ENCODE measurements at places on chromosomes 7 and 10. TPM values are rescaled to one million over a fixed set of nuclear protein-coding genes. Genes with fewer than 3 reads are reported as not detected.

DNA sequence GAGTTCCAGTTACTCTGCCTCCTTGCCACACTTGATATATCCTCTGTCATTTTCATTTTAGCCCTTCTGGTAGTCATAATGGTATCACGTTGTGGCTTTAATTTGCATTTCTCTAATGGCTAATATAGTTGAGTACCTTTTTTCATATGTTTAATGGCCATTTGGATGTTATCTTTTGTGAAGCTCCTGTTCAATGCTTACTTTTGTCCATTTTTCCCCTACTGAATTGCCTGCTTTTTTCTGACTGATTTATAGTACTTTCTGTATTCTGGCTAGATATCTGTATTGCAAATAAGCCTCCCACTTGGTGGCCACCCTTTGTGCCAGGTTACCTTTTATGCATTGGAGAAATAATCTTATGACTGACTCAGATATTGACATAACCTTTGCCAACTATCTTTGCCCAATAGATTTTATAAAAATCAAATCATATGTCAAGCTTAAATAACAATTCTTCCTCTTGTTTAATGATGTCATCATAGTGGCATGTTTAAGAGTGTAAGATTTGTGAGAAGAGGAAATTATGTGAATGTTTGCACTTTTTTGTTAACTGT is 50.6 kb downstream of the PRPF18 start:
- H3K36me3 ChIP-seq: no peaks in the 10 kb centered on the region
- H3K27ac ChIP-seq: no peak overlapping the region
- DNase-seq: no peak
- no peak overlapping the region for H3K4me3 ChIP-seq
- H3K4me1 ChIP-seq: no peaks in the 10 kb centered on the region

GRCh38 chr7:28483908-28484605 is 71.7 kb downstream of the CREB5 start:
- H3K4me3 ChIP-seq: no peak overlapping the region
- no peaks in the 10 kb centered on the region for H3K27me3 ChIP-seq
- H3K27ac ChIP-seq: no peak overlapping the region
- H3K36me3 ChIP-seq: no peaks in the 10 kb centered on the region
- H3K4me1 ChIP-seq: no peaks in the 10 kb centered on the region
- DNase-seq: no peak

DNA sequence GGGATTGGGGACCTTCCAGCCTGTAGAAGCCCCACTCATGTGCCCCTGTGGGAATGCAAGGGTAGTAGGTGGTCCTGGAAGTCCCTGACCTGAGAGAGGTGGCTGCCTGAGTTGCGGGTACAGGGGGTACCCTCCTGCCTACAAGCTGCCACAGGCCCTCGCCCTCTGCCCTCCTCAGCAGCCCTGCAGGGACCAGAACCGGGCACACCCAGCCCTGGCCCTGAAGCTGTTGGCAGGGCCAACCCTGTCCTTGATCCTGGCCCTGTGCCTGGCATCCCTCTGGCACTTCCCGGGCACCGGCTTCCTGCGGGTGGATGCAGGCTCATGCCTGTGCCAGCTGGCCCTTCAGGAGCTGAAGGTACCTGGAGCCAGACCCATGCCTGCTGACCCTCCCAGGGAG is 54.9 kb upstream of the ELN start:
- peak; percentile 17 for DNase-seq
- no peak overlapping the region for H3K27ac ChIP-seq
- H3K36me3 ChIP-seq: no peaks in the 10 kb centered on the region
- no peaks in the 10 kb centered on the region for H3K27me3 ChIP-seq
- H3K4me1 ChIP-seq: no peaks in the 10 kb centered on the region

DNA sequence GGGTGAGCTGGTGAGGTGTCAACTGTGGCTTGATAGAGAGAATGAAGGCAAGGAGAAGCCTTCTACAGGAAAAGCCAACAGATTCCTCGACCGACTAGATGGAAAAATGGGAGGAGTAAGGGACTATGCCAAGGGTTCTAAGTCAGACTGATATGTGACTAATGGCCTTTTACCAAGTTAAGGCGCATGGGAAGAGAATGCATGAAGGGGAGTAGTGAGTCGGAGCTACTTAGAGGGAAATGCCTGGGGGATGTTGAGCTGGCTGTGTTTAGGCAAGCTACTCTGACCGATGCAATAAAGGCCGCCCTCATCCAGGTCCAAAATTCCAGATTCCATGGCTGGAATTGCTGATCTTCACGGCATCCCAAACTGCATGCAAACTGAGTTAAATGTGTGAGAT is 48.2 kb downstream of the APBB1IP start:
- no peaks in the 10 kb centered on the region for H3K4me1 ChIP-seq
- no peaks in the 10 kb centered on the region for H3K36me3 ChIP-seq
- peak overlapping the region; percentile 12 for H3K27ac ChIP-seq
- no peak for DNase-seq
- no peak overlapping the region for H3K4me3 ChIP-seq

DNA sequence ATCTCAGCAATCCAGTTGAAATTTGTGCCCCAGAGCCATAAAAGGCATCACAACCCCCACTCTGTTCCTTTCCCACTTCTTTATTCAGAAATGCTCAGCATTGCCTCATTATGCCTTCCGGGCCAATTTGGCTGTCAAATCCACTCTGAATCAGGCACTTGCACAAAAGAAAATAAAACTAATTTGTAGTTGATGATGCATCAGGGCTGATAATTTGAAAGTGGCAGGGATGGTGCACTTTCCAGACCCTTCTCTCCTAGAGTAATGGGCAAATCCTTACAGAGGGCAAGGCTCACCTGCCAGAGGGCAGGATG is 147.9 kb upstream of the PDE1C start:
- H3K4me1 ChIP-seq: no peaks in the 10 kb centered on the region
- no peak for DNase-seq
- H3K27ac ChIP-seq: no peak overlapping the region
- H3K4me3 ChIP-seq: no peak overlapping the region

- H3K4me3 ChIP-seq: no peak overlapping the region
- no peaks in the 10 kb centered on the region for H3K27me3 ChIP-seq
- DNase-seq: no peak
- no peak overlapping the region for H3K27ac ChIP-seq
Measured at GRCh38 chr10:34615770-34616169, 199.3 kb downstream of the PARD3 start.

- no peak overlapping the region for H3K4me3 ChIP-seq
- no peak for DNase-seq
- H3K27ac ChIP-seq: no peak overlapping the region
- no peaks in the 10 kb centered on the region for H3K36me3 ChIP-seq
- no peaks in the 10 kb centered on the region for H3K4me1 ChIP-seq
Measured at GRCh38 chr7:30880125-30880720, 31.4 kb upstream of the AQP1 start.

- H3K27me3 ChIP-seq: no peaks in the 10 kb centered on the region
- H3K4me3 ChIP-seq: no peak overlapping the region
- H3K4me1 ChIP-seq: no peaks in the 10 kb centered on the region
- DNase-seq: no peak
- no peaks in the 10 kb centered on the region for H3K36me3 ChIP-seq
Measured at GRCh38 chr7:155984028-155984580, 171.8 kb upstream of the SHH start.

DNA sequence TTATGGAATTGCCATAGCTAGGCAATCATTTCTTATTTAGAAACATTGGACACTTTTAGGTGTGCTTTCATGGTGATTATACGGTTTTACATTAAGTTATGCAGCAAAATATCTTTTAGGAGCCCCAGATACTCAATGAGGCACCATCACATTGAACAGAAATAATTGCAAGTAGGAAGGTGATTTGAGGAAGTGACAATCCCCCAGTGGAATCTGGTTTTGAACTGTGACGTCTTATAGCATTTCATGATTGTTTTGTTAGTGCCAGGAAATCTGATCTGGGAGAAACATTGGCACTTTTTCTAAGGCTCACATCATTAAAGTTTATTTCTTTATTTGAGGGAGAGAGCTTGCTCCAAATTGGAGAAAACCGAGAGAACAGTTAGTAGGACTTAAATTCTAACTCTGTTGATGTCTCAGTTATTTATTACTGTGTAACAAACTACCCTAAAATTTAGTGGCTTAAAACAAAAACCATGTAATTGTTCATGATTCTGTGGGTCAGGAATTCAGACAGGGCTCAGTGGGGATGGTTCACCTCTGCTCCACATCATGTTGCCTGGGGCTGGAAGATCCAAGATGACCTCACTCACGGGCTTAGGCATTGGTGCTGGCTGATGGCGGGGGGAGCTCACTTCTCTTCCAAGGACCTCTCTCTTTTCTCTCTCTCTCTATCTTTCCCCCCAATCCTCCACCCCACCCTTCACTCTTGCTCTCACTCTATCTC is 78.2 kb upstream of the STEAP1B start:
- H3K36me3 ChIP-seq: no peaks in the 10 kb centered on the region
- H3K4me1 ChIP-seq: no peaks in the 10 kb centered on the region
- no peak for DNase-seq
- H3K27ac ChIP-seq: no peak overlapping the region
- H3K27me3 ChIP-seq: no peaks in the 10 kb centered on the region
- no peak overlapping the region for H3K4me3 ChIP-seq

DNA sequence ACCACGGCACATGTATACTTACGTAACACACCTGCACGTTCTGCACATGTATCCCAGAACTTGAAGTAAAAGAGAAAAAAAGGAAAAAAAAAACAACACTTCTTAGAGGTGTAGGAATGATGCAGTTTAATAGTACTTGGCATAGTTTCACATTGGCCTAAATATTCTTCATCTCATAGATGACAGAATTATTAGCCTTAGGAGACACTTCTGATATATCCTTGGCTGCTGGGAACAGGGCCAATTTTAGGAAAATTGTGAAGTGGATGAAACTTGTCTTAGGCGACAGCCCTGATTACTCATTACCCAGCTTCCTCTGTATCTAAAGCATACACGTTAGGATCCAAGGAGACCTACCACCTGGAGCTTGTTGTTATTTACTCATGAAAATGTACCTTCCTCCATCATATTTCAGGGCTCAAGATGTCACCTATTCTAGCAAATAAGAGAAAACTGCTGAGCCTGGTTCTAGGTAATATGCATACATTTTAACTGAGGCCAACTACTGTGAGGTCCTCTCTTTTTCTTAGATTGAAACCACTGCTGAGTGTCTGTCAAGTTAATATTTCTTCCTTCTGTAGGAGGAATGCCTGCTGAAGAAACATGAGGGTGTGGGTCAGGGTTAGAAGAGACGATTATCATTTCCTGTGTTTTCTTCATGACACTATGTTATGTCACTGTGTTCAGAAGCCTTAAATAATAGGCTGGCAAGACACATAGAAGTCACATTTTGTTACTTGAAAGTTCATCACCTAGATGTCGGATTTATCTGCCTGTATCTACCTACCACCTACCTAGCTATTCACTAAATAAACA is 44.3 kb downstream of the CPED1 start:
- no peaks in the 10 kb centered on the region for H3K36me3 ChIP-seq
- no peak for DNase-seq
- H3K27me3 ChIP-seq: no peaks in the 10 kb centered on the region

- H3K36me3 ChIP-seq: no peaks in the 10 kb centered on the region
- no peak overlapping the region for H3K4me3 ChIP-seq
- no peaks in the 10 kb centered on the region for H3K27me3 ChIP-seq
- DNase-seq: no peak
- no peaks in the 10 kb centered on the region for H3K4me1 ChIP-seq
- H3K27ac ChIP-seq: no peak overlapping the region
Measured at GRCh38 chr7:46489106-46489505, 568.0 kb upstream of the IGFBP3 start.

- H3K4me1 ChIP-seq: no peaks in the 10 kb centered on the region
- H3K4me3 ChIP-seq: peak overlapping the region; percentile 47
- H3K36me3 ChIP-seq: no peaks in the 10 kb centered on the region
Measured at GRCh38 chr7:44999245-45000092, 532 bp upstream of the CCM2 start.

DNA sequence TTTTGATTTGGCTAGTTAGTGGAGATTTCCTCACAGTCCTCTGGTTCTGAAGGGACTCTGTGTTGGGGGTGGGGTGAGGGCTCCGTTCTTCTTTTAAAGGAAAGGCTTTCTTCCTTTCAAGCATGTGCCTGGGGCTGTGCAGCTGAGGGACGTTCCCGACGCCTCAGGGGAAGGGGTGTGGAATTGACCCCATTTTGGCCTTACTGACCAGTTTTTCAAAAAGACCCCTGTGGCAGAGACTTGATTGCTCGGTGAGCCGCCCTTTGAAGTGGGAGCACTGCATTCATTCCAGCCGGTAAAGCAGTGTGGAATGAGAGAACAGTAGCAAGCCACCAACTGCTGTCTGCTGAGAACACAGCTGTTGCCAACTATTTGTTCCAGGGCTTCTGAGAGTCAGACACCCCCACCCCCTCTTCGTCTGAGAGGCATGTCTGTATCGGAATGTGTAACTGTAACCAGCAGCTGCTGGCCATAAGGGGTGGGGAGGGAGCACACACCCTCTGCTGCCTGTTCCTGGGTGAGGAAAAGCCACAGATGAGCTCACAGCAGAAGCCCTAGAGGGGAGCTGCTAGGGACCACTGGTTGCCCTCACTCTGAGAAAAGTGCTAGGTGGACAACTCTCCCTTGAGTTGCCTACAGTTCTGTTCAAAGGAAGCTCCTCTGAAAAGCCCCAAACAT is 33.2 kb downstream of the WBP1L start:
- H3K27me3 ChIP-seq: no peaks in the 10 kb centered on the region
- no peaks in the 10 kb centered on the region for H3K36me3 ChIP-seq
- no peak overlapping the region for H3K4me3 ChIP-seq

- no peak overlapping the region for H3K4me3 ChIP-seq
- no peak overlapping the region for H3K27ac ChIP-seq
- no peak for DNase-seq
- no peaks in the 10 kb centered on the region for H3K4me1 ChIP-seq
- no peaks in the 10 kb centered on the region for H3K27me3 ChIP-seq
Measured at GRCh38 chr10:49366460-49366859, 29.4 kb downstream of the DRGX start.

DNA sequence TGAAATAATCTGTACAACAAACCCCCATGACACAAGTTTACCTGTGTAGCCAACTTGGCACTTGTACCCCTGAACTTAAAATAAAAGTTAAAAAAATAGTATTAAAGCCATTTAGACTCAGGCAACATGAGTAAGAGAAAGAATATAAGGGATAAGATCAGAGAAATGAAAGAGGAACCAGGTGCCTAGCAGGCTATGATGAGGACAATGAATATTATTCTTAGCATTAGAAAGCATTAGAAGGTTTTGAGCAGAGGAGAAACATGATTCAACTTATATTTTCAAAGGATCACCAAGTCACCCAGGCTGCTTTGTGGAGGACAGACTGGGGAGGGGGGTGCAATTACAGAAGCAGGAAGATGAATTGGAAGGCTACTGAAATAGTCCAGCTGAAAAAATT is 48.1 kb upstream of the TES start:
- H3K4me3 ChIP-seq: no peak overlapping the region
- DNase-seq: no peak
- H3K36me3 ChIP-seq: no peaks in the 10 kb centered on the region
- H3K27ac ChIP-seq: no peak overlapping the region

GRCh38 chr7:145183069-145183468 is 347.2 kb upstream of the TPK1 start:
- no peaks in the 10 kb centered on the region for H3K27me3 ChIP-seq
- H3K4me1 ChIP-seq: no peaks in the 10 kb centered on the region
- H3K36me3 ChIP-seq: no peaks in the 10 kb centered on the region
- H3K27ac ChIP-seq: no peak overlapping the region

The SEMA3A gene
- 1.7 TPM for total RNA-seq

The HABP2 gene
- not detected for total RNA-seq

The NSMCE4A gene
- 63.9 TPM for total RNA-seq

The DNAH11 gene
- total RNA-seq: 0.05 TPM

The EZH2 gene
- 13.4 TPM for total RNA-seq

The PAX4 gene
- 0.67 TPM for total RNA-seq

The LAMB1 gene
- 96.7 TPM for total RNA-seq

The WIPF3 gene
- 1.6 TPM for total RNA-seq

The POLR2J gene
- total RNA-seq: 49.2 TPM
